Fibroblast of skin of scalp (primary cell): ENCODE measurements at places on chromosomes 11 and 22.

- DNase-seq, result no peak
These were observed 333.6 kb upstream of the NCAM1 start for GRCh38 chr11:112627588-112628045.

- no peak for DNase-seq
These were observed 2.3 kb downstream of the ADORA2A start for GRCh38 chr22:24429411-24430365.

DNA sequence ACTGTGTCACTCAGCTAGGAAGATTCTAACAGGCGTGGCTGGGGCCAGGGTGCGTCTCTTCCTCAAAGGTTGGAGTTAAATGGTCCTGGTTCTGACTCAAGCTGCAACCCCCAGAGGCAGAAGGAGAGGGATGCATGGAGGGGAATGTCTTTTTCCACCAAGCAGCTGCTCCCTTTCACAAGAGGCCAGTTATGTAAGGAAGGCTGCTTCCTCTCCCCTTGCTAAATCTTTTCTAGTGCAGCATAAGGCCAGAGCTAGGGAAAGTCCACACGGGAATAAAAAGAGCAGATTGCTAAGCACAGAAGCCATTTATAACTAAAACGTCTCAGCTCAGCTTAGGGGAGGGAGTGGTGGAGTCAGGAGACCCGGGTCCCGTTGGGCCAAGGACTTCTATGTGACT, 10.0 kb downstream of the PVALB start:
- no peak for DNase-seq

- DNase-seq, result no peak
These were observed 69.2 kb upstream of the OR9G4 start for GRCh38 chr11:56817661-56818060.

DNA sequence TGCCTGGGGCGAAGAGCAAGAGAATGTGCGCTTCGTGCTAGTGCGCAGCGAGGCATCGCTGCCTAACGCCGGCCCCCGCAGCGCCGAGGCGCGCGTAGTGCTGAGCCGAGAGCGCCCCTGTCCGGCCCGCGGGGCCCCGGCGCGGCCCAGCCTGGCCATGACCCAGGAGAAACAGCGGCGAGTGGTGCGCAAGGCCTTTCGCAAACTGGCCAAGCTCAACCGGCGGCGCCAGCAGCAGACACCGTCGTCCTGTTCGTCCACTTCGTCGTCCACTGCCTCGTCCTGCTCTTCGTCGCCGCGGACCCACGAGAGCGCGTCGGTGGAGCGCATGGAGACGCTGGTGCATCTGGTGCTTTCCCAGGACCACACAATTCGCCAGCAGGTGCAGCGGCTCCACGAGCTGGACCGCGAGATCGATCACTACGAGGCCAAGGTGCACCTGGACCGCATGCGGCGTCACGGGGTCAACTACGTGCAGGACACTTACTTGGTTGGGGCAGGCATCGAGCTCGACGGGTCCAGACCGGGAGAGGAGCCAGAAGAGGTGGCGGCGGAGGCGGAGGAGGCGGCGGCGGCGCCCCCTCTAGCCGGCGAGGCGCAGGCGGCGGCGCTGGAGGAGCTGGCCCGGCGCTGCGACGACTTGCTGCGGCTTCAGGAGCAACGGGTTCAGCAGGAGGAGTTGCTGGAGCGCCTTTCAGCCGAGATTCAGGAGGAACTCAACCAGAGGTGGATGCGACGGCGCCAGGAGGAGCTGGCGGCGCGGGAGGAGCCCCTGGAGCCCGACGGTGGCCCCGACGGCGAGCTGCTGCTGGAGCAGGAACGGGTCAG, 1.0 kb downstream of the RASSF10 start:
- DNase-seq, result no peak

DNA sequence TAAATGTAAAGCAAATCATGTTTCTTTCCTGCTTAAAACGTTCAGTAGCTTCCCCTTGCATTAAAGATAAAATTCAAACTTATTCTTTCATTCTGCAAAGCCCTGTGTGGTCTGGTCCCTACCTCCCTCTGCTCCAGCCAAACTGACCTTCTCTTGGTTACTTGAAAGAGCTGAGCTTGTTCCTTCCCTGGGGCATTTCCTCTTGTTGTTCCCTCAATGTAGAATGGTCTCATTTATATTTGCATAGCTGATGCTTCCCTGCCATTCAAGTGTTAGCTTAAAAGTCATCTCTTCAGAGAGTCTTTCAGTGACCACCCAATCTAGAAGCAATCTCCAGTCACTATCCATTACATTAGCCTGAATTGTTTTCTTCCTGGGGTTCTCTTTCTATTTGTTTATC, 1618.5 kb upstream of the TENM4 start:
- no peak for DNase-seq

DNA sequence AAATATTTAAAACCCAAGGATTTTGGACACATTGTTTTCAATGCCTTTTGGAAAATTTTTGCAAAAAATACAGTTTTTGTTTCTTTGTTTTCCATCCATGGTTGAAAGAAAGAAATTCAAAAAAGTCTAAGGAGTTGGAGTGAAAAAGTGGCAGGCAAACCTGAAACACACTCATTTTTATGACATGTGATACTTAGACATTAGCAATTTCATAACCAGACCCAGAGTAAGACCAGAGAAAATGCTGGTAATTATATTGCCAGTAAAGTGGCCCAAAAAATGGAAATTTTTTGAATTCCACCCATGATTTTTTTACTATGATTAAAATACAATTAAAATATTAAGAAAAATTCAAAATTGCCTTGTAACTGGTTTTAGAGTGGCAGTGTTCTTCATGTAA, 128.2 kb downstream of the SLC17A6 start:
- no peak for DNase-seq

GRCh38 chr11:41458154-41458553, 1.3 kb downstream of the LRRC4C start:
- no peak for DNase-seq

DNA sequence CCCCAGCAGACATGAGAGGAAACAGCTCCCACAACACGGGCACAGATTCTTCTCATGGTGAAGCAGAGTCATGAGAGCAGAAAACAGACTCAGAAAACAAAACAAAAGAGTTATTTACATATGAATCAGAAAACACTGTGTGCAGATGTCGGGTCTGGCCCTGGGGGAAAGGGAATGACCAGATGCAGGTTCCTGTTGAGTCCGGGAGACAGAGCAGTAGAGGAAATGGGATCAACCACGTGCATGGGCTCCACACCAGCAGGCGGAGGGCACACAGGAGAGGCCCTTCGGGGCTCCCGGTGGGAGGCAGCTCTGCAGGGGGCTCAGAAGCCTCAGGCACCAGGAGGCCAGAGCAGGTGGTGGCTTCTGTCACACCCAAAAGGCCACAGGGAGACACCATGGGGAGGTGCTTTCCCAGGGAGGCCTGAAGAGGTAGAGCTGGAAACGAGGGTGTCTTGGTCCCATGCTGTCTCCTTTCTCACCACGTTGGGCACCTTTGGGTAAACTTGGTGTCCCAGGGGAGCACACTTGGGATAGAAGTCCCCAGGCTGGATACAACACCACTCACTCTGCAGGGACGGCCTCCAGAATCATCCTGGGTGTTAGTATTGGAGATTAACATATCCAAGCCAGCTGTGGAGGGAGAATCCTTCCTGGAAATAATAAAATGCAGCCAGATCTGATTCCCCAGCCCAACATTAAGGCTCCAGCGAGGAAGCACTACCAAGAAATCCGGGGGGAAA, 764.7 kb downstream of the BRD1 start:
- no peak for DNase-seq

- DNase-seq, result peak; percentile 82
These were observed at the start of gene HDAC10 for GRCh38 chr22:50250555-50251476. HDAC10 (minus strand) TSS chr22:50251265; CDS start chr22:50251032, 233 bp downstream.

DNA sequence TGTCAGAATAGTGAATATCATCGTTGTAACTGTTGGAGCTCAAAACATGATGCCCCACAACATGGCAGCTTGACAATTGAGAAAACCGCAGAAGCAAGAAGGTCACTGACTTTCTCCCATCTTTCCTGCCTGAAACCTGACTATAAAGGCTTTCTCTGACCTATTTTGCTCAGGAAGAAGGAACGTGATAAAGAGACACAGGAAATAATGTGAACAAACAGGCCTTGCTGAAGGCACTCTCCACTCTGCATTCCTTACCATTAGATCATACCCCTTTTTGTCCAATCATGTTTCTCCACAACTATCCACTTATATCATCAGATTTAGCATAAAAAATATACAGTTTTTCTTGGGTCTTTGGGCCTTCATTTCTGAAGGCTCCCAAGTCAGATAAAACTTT, 916.8 kb downstream of the METTL15 start:
- DNase-seq, result peak; percentile 37

DNA sequence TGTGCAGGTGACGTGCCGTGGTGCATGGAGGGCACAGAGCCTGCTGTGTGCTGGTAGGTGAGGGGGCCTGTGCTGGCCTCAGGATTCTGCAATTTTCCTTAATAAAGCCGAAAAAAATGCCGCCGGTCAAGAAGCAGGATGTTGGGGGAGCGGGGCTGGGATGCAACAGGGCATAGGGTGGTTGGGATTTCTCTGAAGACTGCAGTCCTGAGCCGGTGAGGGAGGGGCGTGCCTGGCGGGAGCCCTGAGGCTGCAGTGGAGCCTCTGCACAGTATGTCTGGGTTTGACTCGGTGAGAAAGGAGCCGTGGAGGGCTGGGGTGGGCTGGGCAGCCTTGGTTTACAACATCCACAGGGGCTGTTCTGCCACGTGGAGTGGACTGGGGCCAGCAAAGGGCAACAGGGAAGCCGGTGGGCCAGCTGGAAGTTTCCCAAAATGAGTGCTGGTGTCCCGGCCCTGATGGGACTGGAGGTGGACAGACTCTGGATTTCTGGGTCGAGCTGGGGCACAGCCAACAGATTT, 1.3 kb downstream of the CDHR5 start:
- DNase-seq, result no peak

GRCh38 chr22:28379951-28380350, 299.7 kb downstream of the TTC28 start:
- no peak for DNase-seq

DNA sequence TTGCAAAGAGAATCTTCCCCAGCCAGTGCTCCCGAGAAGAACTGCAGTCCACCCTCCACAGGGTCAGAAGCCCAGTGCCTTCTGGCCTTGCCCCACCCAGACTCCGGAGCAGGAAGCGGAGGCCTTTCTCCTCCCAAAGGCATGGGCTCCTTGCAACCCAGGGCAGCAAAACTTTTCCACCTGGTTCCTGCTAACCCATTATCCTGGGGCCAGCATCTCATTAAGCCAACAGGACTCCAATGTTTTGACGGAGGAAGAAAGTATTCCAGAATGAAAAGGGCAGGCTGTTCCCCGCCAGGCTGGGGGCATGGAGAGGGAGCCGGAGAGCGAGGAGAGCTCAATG, 88.1 kb downstream of the RTL6 start:
- DNase-seq, result no peak

DNA sequence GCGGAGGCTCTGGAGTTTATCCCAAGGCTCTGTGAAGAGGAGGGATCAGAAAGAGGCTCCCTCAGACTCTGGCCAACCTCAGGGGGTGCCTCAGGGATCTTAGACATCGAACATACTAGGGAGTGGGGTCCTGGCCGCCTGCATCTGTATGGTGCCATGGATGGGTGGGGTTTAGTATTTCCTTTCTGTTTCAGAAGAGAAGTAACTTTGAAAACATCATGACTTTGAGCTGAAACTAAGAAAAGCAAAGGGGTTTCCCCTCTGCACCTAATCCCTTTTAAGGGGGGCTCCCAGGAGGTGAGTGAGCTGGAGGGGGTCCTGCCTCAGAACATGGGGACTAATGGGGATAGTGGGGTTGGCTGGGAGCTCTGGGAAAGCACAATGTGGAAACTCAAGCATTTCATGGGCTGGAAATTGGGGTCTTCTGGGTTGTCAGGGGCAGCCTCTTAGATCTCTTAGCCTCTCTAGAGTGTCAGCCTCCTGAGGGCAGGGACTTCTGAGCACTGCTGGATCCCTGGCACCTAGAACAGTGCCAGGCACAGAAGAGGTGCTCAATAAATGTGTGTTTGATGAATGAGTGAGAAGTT, 11.8 kb upstream of the SSTR3 start:
- no peak for DNase-seq

DNA sequence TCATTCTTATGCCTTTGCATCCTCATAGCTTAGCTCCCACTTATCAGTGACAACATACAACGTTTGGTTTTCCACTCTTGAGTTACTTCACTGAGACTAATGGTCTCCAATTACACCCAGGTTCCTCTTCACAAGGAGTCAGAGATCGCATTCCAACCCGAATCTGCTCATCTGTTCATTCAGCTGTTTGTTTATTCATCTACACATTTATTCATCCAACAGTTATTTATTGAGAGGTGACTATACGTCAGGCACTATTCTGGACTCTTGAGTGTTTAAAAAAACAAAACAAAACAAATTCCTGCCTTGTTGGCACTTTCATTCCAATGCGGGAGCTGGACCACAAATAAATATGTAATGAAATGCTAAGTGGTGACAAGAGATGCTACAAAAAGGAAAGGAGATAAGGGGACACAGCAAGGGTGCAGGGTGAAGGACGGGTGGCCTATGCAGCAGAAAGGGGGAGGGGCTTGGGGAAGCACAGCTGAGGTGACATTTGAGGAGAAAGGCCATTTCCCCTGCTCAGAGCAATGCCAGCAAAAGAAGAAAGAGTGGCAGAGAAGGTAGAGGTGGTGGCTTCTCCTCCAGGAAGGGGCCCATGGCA, 393.8 kb upstream of the SYN3 start:
- no peak for DNase-seq

DNA sequence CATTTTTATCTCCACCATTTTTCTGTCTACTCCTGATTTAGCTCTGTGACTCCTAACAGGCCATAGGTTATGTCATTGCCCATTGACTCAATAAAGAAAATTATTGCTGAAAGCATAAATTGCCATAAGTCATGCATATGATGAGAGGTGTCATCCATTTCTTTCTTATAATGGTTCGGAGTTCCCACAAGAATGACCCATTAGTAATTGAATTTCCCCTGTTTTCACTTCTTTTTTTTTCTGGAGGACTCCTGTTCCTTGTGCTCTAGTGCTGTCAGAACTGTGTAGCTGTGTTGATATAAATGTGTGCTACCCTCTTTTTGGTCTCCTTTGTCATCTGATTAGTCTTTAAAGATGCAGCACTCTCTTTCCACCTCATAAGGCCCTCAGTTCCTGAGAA, 22.9 kb upstream of the CARD18 start:
- no peak for DNase-seq

- no peak for DNase-seq
These were observed 34.1 kb upstream of the ME3 start for GRCh38 chr11:86706338-86707131.

DNA sequence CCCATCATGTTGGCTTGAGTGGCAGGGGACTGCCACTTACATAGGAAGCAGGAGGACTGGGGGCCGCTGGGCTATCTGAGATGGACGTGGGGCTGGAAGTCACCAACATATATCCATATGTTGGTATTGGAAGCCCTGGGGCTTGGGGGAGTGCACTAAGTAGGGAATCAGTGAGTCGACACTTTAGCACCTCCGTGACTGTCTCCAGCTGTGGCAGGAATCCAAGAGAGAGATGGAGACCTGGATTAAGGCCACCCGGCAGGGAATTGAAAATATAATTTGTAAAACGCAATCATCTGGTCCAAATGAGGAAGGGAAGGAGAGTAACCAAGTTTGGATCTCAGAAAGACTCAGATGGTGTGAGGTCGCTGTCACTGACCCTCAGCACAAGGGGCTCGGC, 68.4 kb downstream of the ELFN2 start:
- DNase-seq, result peak; percentile 40

GRCh38 chr22:35971456-35972119, 57.0 kb downstream of the RBFOX2 start:
- DNase-seq, result peak; percentile 97

- no peak for DNase-seq
These were observed 839.8 kb upstream of the CNTN5 start for GRCh38 chr11:98180921-98181320.
